IPS-NIHi11 (cell line): ENCODE measurements at places on chromosomes 2 and 18.

DNA sequence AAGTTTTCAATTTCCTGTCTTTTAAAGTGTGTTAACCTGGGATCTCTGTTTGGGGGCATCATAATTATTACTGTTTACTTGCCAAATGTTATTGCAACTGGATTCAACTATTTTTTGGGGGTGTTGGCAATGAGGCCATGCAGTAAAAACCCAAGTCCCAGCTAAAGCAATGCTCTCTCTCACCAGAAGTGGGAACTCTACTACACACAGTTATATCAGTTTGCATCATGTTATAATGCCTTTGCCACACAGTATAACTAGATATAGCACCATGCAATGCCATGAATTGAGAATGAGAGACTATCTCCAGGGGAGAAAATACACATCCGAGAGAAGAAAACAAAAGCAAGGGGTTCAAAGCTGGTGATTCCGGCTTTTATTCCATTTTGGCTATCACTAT, 79.0 kb downstream of the GCA start:
- no peak for DNase-seq

DNA sequence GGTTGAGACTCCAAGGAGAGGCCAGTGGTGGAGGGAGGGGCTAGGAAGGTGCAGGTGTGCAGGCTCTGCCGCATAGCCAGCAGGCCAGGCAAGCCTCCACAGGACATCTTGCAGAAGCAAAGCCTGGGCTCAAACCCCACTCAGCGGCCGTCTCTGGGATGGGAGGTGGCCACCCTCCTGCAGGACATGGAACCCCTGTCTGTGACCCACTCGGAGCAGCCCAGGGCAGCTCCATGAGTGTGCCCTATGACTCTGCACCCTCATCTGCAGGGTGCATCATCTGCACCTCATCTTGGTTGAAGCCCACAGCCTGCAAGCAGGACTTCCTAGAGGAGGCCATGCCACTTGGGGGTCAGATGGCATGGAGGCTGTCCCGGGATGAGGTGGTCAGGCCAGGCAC, 46.3 kb downstream of the GPC1 start:
- peak; percentile 1 for DNase-seq

DNA sequence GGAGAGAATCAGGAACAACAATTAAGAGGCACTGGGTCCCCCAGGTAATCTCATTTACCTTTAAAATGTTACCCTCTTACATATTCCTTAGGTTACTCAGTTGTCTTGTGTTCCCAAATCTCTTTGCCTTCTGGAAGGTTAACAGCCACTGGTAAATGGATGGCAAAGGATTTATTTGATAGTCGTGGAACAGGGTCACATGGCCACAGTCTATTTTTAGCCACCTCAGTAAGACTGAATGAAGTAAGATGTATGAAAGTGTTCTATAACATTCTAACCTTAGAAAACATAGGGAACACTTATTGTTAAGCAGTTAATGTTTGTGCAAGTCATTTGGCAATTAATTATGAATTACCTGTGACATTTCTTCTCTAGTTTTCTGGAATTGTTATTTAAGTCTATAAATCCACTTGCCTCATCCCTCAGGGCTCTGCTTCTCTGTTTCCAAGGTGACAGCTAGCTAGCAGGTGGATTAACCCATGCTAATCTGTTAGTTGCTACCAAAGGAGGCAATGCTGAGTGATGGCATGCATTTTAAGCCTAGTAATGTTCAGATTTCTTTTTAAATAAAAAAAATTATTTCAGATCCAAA, 211.0 kb downstream of the PIK3C3 start:
- no peak for DNase-seq

GRCh38 chr2:120451334-120451733, 105.4 kb downstream of the INHBB start:
- no peak for DNase-seq

- peak; percentile 50 for DNase-seq
Observed at GRCh38 chr2:127906206-127906926, 20.6 kb upstream of the AMMECR1L start.

DNA sequence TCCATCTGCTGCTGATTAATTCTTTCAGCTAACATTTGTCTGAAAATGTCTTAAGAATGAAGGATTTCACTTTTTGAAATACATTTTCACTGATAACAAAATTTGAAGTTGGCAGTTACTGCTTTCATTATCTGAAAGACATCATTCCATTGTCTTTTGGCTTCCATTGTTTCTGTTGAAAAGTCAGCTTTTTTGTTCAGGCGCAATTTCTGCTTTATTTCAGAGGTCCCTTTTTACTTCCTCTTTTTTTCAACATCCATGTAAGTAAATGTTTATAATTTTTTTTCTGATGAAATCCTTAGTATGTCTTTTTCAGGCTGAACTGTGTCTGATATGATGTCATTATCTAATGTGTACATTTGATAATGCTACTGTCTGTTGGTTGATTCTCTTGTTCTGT, 184.2 kb downstream of the RND3 start:
- no peak for DNase-seq

- no peak for DNase-seq
Observed at GRCh38 chr2:64846177-64846576, 143.0 kb upstream of the SLC1A4 start.

DNA sequence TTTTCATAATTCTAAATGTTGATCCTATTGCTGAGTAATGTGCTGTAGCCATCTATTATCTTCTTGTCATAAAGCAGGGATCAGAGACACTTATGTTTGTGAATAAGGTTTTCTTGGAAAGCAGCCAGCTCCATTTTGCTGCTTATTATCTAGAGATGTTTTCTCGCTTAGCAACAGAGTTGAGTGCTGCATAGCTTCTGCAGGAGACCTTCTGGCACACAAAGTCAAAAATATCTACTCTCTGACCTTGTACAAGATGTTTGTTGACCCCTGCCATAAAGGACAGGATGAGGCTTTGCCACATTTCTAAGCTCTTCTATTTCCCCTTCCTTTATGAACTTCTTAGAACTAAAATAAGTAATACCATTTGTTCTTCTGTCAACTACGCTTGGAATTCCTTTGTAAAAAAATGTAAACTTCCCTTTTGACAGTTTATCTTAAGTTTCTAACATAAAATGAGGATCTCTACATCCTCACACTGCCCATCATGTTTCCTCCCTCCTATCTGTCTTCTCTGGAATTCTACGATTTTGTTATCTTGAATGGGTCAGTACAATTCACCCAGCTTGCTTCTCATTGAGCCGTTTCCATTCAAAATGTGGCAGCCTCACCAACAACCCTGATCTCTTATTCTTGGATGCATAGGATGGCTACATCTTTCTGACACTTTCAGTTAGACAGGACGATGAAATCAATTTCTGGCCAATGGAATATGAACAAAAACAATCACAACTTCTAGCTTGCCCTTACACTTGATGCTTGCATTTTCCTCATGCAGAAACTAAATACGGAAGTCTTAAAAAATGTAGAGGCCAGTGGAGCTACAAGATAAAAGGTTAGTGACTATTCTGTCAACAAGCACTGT, 1377.0 kb downstream of the SUCLG1 start:
- no peak for DNase-seq

GRCh38 chr2:10234013-10234306, 68.7 kb upstream of the HPCAL1 start:
- DNase-seq = no peak

DNA sequence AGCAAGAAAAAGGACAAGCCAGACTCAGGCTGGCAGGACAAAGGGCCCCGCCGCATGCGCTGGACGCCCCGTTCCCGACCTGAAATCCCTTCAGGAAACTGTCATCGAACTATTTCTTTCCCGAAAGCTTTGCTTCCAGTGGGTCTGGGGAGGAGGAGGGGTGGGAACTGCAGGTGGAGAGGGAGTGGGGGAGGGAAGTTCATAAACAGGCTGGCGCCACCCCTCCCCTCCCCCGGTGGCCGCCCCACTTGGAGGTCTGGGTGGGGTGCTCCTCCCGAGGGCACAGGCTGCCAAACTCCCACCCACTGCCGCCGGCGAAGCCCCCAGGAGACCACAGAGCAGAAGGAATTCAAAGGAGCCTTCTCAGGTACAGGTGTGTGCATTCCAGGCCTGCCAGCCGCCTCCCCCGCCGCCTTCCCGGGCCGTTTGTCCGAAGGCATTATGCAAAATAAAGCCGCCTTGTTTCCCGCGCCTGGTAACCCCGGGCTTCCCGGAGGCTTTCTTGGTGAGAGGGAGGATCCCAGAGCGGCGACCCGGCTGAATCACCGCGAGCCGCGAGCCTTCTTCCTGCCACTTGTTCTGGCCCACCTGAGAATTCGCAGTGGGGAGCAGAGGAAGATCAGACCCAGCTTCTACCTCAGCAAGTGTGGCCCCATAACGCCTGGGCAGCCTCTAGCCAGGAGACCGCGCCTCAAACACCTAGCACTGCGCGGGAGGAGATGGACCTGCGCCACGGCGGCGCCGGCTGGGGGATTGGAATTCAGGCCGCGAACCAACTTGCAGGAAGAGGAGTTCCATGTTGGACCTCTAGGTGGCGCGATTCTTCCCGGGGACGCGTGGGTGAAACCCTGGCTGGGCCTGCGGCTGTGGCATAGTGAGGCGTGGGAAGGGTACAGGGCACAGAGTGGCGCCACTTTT, 101.9 kb downstream of the FOXI3 start:
- DNase-seq = peak; percentile 82

GRCh38 chr2:195489101-195489500, 167.9 kb upstream of the SLC39A10 start:
- no peak for DNase-seq

- peak; percentile 49 for DNase-seq
Observed at GRCh38 chr2:219737270-219737691, 109.9 kb downstream of the SLC4A3 start.

GRCh38 chr2:108898315-108899082, 90.5 kb downstream of the EDAR start:
- no peak for DNase-seq

GRCh38 chr18:63831080-63831788, 56.0 kb downstream of the SERPINB7 start:
- DNase-seq = no peak

DNA sequence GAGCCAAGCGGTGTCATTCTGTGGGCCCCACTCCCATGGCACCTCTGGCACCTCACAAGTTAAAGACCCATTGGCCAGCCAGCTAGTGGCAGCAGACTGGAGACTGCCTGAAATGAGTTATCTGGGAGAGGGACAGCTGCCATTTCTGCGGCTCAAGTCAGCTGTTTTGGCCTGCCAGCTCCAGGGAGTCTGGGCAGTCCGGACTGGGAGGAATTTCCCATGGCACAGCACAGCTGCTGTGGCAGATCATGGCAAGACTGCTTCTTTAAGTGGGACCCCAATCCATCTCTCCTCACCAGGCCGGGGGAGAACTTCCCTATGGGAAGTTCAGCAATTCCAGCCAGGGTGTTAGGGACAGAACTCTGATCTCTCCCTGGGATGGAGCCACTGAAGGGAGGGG, 2187.6 kb upstream of the CELF4 start:
- DNase-seq = no peak

DNA sequence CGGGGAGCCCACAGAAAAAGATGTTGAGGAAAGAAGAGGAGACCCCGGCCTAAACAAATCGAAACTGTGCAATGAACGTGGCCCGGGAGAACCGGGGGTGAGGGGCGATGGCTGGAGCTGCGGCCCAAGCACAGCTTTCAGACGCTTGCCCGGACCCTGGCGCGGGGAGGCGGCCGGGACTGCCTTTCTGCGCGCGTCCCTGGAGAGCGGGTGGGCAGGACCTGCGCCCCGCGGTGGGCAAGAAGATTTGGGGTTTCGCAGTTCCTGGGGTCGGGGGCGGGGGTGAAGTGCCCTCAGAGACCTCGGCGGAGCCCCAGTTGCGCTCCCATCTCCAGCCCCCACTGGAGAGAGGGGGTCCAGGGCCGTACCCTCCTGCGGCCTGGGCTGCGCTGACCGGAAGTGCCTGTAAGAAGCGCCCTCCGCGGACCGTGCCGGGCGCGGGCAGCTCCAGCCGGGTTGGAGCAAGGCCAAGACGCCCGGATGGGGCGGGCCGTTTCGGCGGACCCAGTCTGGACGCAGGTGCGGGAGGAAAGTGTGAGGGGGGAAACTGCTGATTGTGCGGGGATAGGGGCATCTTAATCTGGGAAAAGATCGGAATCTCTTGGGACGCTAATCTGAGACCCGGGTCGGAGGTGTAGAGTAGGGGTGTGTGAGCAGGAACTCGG, 11.6 kb downstream of the EN1 start:
- peak; percentile 47 for DNase-seq

DNA sequence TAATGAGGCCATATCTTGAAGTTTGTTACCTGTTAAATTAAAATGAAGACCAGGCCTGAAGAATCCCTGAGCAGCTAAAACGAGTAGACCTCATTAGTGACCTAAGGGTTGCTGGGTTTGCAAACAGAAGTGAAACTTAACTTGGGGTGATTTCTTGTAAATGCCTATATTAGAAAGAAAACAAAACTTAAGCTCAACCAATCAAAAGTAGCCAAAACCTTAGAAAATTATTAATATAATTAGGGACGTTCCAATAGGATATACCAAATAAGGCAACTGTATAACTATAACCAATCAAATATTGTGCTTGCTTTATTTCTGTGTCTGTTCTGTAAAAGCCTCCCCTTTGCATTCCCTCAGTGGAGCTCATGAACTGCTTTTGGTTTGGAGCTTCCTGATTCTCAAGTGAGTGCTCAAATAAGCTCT, 137.9 kb upstream of the VRK2 start:
- no peak for DNase-seq

DNA sequence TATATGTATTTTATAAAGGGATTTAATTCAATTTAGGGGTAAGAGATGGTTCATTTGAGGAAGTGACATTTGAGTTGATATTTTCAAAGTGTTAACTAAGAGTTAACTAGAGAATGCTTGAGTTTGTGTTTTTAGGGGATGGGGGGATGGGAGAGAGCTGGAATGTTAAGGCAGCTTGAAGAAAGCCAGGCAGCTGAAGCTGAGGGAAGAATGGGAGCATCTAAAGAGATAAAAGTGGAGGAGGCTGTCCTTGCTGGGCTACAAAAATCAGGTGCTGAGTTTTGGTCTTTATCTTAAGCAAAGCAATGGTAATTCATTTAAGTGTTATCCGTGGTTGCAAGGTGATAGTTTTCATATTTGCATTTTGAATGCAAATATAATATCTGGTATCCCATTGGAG, 9.2 kb downstream of the CHST9 start:
- DNase-seq = peak; percentile 22

DNA sequence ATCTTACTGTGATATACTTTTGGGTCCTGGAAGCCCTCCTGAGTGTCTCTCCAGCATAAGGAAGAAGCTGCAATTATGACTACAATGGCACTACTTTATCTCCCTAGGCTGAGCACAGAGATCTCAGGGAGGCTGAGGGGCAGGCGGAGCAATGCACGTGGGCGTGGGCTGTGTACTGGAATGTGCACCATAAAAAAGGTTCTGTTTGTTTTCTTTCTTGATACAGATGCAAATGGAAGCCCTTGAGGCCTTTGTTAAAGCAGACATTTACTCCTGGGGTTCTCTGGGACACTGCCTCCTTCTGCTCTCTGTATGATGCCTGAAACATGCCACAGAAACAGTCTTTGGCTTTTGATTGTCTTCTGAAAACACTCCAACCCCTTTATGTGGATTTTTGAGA, 79.1 kb upstream of the DLX2 start:
- peak; percentile 70 for DNase-seq
